ENCODE measurements at places on chromosomes 3 and 15.
A peak's percentile ranks its signal among the peaks of the same experiment; 100 is the strongest.

DNA sequence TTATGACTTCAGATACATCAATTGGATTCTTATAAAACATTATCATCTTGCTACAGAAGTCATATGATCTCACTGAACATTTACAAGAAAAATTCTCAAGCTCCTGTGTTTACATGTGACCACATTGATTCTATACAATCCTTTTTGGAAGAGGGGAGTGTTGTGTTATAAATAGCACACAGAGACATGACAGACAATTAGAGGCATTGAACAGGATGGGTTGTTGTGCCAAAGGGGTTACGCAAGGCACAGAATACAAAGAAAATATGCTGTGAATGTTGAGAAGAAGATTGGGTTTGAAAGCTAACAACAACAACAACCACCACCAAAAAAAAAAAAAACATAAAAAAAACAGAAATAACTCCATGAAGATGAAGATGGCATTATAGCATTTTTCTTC lies 32.5 kb upstream of the TBL1XR1 start:
- no peak for DNase-seq

DNA sequence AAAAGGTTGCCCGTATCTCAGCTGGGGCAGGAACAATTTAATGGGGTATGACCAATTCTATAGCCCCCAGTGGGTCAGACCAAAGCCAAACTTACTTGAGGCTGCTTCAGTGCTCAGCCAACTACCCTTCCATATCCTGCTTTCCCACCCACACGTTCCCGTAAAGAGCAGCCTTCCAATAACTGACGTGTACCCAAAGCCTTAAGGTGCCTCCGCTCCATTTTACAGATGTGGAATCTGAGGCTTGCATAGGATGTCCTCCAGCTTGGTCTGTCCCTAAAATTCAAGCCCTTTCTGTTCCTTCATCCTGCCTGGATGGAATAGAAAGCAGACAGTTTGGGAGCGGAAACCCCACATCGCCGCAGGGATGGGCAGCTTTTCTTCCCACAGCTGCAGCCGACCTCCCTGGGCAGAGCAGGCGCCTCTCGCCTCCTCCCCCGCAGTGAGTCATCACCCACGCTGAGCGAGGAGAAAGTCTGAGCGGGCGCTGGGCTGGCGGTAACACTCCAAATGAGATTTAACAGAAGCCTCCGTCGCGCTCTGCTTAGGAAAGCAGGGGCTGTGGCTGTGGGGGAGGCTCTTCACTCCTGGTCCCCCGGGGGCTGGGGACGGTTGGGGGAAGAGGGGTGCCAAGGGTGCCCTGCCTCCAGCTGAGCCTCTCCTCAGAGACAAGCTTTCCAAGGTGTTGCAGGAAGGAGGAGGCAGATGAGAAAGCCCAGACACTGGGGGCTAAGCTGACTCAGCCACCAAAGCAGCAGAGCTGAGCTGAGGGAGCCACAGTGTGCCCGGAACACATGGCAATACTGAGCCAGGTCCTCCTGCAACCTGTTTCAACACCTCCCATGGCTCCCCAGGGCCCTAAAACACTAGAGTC lies 57.8 kb upstream of the HRH1 start:
- DNase-seq: peak; percentile 80

- DNase-seq: no peak
These were observed 53.8 kb downstream of the TMEM45A start for GRCh38 chr3:100546020-100546744.

DNA sequence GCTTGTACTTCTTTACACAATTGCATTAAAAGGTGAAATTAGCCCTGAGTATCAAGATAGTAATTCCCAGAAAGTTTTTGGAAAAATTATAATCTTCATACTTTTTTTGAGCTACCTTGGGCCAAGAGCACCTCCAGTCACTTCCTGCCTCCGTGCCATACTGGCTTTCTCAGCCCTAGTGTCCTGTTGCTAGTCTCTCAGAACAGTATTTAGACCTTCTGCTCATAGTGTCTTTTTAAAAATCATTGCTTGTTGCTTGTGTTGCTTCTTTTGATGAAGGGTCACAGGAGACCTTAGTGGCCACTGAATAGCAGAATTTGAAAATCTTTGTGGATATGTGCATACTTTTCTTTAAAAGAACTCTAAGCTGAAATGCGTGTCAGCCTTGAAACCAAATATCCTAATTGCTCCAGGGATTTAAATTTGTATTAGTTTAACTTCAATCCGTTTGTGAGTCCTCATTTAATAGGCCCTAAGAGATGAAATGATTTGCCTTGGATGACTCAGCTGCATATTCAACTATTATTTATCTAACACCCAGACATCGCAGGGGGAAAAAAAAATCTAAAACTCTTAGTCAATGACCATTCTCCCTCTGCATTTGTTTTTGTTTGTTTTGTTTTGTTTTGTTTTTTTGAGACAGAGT lies 29.1 kb upstream of the LXN start:
- no peak for DNase-seq

DNA sequence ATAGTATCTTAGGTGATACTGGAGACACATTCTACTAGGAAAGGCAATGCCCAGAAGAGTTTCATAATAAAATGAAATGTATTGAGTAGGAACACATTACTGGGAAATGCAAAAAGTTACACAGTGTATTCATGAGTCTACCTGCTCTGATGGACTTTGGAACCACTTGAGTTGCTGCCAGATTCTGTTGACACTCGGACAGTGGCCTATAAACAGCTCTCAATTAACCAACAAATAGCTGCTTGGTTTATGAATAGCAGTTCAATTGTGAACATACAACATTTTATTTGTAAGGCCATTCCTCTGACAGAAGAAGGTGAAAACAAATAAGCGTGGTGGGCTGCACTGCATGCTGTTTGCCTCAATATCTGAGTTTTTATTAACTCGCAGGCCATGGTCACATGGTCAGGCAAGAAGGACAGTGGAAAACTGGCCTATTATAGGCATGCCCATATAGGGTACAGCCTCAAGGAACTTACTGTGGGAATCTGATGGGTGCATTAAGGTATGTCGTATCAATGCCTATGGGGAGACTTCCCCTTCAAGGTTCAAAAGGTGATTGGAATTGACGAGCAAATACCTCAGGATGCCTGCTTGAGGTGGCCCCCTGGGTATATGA lies 66.2 kb downstream of the C3orf80 start:
- DNase-seq: no peak

GRCh38 chr3:189042832-189043231 lies 128.9 kb upstream of the TPRG1 start:
- DNase-seq: no peak

DNA sequence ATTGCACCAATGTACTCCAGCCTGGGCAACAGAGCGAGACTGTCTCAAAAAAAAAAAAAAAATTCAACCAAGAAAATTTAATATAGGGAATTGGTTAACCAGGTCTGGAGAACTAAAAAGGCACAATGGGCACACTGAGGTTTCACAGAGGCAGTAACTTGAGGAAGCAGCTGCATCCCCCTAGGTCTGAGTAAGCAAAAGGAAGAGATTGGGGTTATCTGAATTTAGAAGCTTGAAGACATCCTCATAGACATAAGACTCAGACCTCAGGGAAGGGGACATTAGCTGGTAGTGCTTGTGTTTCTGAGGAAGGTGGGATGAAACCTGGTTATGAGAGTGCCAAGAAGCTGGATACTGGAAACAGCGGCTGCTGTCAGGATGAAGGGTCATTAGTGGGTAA lies 50.1 kb upstream of the LEKR1 start:
- DNase-seq: no peak

Measured in dorsolateral prefrontal cortex (tissue), 122 donors.